HEK293T (cell line): ENCODE measurements at places on chromosomes 12 and 14.
A peak's percentile ranks its signal among the peaks of the same experiment; 100 is the strongest.

- DNase-seq = peak; percentile 22
Observed at GRCh38 chr14:31543969-31544799, 17.0 kb upstream of the NUBPL start.

DNA sequence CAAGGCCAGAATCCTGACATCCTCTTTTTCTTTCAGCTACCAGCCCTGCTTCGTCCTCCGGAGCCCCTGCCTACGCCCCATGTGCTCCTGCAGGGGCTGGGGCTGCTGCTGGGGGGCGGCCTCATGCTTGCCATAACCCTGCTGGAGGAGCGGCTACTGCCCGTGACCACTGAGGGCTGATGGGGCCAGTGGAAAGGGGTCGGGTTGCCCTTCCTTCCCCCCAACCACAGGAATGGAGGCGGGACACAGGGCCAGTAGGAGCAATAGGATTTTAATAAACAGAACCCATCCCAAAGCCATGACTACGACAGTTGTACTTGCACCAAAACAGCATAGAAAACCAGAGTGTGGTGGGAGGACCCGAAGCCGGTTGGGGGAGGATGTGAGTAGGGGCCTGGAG, 7.7 kb downstream of the SLC39A5 start:
- no peak for DNase-seq

DNA sequence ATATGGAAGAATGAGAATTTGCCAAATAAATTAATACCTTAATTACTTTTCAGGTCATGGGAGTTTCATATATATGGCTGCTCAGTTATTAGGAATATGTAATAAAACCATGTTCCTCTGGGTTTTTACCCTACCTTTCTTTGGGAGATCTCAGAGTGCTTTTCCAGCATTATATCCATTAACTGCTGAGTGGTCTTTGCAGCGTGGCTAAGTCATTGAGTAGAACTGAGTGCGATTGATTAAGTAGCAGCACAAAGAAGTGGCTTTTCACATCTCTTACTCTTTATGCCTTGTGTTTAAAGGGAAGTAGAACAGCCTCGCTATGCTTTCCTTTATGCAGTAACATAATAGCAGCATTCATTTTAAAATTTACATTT, 340.1 kb downstream of the SNAPC1 start:
- no peak for DNase-seq

DNA sequence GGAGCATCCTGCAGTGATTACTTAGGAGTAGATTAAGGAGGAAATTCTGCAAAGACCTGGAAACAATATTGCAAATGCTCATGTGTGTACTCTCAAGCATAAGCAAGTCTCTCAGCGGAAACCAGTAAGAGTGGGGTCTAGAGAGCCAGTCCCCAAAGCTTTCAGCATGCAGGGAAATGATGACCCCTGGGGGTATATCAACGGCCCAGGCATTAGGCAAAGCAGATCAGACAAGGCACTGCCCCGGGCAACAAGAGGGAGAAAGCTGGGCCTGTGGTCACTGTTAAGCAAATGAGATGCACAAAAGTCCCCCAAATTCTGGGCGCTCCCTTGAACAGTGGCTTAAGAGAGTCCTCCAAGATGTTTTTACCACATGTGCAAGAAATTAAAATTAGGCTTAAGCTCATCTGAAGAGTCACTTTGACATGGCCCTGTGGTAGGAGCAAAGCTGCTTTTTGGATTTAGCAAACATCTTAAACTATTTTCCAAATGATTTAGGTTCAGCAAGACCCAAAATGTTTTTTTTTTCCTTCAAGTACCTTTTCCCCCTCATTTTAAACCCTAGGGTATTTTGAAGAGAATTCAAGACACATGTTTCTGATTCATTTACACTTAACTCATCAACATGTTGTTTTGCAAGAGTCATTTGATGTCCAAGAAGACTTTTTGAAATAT, 457.1 kb upstream of the TBX3 start:
- DNase-seq = no peak

DNA sequence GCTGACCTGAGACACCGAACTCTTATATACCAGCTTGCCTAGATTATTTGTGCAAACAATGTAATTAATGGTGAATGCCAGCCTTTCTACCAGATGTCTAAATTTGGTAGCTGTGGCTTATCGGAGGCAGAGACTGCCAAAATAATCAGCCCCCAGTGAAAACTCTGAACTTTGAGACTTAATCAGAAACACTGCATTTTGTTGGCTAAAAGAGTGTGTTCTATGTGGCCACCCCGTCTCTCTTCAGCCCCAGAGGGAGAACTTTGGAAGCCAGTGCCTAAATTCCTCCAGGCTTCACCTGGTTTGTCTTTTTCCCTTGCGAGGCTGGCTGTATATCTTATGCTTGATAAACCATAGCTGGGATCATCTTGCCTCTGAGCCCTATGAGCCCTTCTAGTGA, 90.1 kb downstream of the LMNTD1 start:
- DNase-seq = no peak

DNA sequence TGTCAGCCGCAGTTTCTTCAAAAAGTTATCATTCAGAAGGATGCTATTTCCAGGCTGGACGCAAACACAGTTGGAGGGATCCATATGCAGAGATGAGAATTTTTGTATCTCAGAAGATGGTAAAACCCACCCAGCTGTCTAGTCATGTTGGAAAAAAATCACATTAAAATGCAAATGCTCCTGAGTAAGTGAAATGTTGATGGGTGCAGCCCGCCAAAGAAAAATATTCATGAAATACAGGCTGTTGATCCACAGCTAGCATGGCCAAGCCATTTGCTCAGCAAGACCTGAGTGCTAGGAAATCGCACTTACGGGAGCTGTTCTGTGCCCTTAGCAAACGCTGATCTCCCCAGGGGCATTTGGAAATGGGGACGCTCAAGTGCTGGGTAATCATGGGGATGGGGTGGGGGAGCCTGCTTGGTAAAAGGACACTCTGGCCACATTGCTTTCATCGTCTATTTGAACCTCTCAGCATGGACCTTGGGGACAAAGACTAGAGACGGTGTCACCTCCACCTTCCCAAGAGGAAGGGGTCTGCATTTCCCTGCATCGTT, 25.7 kb downstream of the TUNAR start:
- DNase-seq = no peak

DNA sequence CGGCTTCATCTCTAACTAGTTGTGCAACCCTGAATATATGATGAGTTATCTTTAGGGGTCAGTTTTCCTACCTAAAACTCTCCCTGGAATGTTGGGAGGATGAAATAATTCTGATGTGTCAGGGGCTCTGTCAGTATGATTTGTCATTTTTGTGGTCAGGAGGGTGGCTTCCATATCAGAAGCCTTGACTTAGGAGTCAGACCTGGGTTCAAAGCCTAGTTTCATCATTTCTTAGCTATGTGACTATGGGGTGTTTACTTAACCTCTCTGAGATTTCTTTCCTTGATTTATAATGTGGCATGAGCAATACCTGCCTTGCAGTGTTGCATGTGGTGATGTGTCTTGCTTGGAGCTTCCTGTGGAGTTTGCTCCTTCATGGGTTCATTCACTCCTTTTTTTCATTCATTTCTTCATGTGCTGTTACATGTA, 146.8 kb downstream of the CHST11 start:
- no peak for DNase-seq

GRCh38 chr12:116818341-116818856, 62.8 kb downstream of the HRK start:
- no peak for DNase-seq

DNA sequence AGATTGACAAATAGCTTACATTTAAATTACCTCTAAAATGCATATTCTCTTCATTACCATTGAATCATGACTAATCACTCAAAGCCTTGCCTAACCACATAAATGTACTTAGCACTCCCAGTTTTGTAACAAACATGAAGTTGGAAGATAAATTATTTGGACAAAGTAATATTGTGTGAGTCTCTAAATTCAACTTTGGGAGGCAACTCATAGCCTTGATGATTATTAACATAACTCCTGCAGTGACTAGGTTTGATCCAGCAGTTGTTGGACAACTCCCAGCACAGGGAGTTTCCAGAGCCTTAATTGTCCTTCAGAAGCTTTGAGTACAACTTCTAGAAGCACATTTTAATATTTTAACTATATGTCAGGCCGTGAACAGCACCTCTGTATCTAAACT, 153.4 kb upstream of the PDZRN4 start:
- DNase-seq = no peak

GRCh38 chr12:6430124-6430989, 14.4 kb upstream of the CD27 start:
- no peak for DNase-seq

DNA sequence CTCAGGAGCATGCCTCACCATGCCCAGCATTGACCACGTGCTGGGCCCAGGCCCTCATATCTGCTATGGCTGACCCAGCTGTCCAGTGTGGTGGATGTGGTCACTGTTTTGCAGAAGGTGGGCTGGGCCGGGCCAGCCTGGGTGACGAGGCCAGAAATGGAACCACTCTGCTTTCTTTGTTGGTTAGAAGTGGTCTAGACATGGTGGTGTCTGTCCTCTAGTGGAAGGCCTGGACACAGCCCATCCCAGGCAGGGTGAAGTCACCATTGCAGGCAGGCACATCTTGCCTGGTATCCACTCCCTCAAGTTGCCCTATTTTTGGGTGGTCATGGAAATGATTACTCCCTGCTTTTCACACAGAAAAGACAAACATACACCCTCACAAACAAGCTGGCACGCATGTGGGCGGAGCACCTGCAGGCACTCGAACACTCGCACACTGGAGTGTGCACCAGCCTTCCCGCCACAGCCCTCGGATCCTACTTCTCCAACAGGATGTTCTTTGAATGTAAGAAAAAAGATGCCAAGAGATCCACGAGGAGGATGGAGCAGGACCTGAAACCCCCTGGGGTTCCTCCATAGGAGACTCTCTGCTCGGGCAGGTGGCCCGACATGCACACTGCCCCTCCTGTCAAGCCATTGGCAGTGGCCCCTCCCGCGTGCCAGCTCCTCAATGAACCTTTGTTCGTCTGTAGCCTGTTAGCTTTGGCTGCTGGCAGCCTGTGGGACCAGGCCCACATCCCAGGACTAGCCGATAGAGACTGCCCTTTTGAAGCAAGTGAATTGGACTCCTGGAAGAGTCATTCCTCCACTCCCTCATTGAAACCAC, 38.4 kb downstream of the MLXIP start:
- no peak for DNase-seq

- DNase-seq = peak; percentile 60
Observed at GRCh38 chr14:63276492-63277342, 42.0 kb downstream of the GPHB5 start.

GRCh38 chr12:130186651-130187268, 24.5 kb downstream of the FZD10 start:
- DNase-seq = no peak

GRCh38 chr14:91830777-91831176, 36.6 kb downstream of the TC2N start:
- DNase-seq = no peak
